Activated naive CD4-positive, alpha-beta T cell treated with anti-CD3 and anti-CD28 coated beads, Interleukin-2, amount 10 ng/mL, durations not matched to agents 5 hours and 36 hours (primary cell): ENCODE measurements at places on chromosomes 5 and 9. TPM values are rescaled to one million over a fixed set of nuclear protein-coding genes. Genes with fewer than 3 reads are reported as not detected.

CDH9 gene
- total RNA-seq: not detected

BRD3 gene
- 39.9 TPM for total RNA-seq

PCDHGA6 gene
- total RNA-seq: 0.10 TPM

STXBP1 gene
- 23.1 TPM for total RNA-seq

ACTL7A gene
- not detected for total RNA-seq

KCNV2 gene
- not detected for total RNA-seq

GPR151 gene
- total RNA-seq: not detected

CYSRT1 gene
- total RNA-seq: 0.36 TPM

MAML1 gene
- total RNA-seq: 29.5 TPM

LSM11 gene
- 4.2 TPM for total RNA-seq

PCDHGA1 gene
- not detected for total RNA-seq
